ENCODE measurements at places on chromosomes 4 and X.

GRCh38 chrX:3743801-3744439 is 30.5 kb upstream of the PRKX start:
- peak; percentile 10 for DNase-seq

DNA sequence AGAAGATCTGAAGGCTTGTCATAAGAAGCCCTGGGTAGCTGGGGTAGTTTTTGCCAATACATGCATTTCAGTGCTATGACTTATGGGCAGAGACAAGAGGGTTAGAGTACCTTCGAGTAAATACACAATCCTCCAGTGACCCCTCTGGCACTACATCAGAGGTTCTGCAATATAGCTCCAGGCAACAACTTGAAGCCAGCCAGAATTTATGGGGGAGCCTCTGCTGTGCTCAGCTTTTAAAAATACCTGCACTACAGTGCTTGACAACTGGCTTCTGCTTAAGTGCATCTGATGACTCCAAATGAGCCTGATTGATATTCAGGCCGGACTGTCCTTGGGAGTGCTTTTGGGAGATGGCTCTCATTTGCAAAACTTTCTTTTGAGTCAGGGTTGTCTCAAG is 44.9 kb upstream of the SMAD1 start:
- no peak for DNase-seq

DNA sequence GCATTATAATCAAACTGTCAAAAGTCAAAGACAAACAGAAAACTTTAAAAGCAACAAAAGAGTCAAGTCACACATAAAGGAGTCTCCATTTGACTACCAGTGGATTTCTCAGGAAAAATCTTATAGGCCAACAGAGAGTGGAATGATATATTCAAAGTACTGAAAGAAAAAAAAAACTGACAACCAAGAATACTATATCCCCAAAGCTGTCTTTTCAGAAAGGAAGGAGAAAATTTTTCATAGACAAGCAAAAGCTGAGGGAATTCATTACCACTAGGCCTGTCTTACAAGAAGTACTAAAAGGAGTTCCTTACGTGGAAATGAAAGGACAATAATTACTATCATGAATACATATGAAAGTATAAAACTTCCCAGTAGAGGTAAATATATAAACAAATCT is 39.0 kb downstream of the SLC10A7 start:
- no peak for DNase-seq

DNA sequence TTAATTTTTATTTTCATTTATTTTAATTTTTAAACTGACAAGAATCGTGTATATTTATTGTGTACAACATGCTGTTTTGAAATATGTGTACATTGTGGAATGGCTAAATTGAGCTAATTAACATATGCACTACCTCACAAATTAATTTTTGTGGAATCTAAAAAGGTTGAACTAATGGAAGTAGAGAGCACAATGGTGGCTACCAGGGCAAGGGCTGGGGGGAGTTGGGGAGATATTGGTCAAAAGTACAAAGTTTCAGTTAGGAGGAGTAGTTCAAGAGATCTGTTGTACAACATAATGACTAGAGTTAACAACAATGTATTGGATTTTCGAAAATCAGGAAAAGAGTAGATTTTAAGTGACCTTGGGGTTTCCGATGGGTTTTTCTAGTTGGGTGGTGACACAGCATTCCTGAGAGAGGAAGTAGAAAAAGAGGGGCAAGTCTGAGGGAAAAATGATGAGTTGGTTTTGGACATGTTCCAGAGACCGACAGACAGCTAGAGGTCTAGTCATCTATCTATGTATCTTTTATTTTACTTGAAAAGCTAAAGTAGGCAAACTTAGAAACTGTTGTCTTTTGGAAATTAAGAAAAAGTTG is 23.2 kb downstream of the APOO start:
- no peak for DNase-seq

- no peak for DNase-seq
Observed at GRCh38 chr4:71584585-71584984, 199.3 kb downstream of the GC start.

DNA sequence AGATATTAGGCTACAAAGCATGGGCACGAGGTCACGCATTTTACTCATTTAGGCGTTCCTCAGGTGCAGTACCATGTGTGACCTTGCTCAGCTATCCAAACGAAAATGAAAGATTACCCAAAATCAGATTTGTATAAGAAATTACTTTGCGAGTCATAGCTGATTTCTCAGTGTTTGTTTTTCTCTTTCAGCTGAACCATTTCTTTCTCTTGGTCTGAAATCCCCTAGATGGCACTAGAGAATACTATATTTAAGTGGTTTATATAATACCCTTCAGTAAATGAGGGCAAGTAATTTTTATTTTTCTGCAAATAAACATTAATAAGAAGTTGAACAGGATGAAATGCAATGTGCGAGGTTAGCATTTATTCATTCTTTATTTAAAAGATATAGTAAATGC is 496.6 kb downstream of the STIM2 start:
- no peak for DNase-seq

GRCh38 chrX:72536542-72536941 is 36.1 kb downstream of the HDAC8 start:
- no peak for DNase-seq

GRCh38 chr4:87073199-87074120 is 138.6 kb downstream of the AFF1 start:
- no peak for DNase-seq

DNA sequence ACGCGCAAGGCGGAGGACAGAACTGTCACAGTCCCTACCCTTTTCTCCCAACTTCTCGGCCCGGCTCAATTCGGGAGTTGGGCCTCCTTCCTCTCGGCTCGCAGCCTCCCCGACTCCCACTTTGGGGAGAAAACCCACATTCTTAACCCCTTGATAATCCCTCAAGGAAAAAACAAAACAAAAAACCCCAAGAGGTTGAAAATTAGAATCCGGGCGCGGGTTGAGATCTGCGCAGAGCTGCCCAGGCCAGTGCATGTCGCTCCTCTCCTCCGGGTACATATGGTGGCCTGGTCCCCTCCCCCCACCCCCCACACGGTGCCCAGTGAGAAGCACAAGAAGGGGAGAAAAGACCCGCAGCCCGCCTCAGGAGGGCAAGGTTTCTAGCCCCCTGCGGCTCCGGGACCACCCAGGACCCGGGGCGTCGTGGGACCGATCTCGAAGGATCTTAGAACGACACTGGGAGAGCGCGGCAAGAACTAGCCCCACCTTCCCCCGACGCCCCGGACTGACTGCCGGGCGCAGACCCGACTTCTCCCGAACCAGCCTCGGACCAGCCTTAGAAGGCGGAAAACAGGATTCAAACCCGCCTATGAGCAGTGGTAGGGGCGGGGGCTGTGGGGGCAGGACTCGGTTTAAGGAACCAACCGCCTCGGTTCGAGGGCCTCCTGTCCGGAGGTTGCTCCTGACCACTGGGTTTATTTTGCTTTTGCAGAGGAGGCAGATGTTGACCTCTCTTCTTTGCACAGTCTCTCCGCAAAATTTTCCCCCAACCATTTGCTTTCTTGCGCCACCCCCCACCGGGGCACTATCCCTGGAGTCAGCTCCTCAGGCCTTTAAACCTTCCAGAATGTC is 2.5 kb upstream of the PDGFRA start:
- no peak for DNase-seq

- DNase-seq, result no peak
Observed at GRCh38 chr4:76407440-76408119, 13.4 kb downstream of the CCDC158 start.

- no peak for DNase-seq
Observed at GRCh38 chrX:44675362-44676024, 132.8 kb upstream of the FUNDC1 start.

GRCh38 chr4:54545663-54546424 is 111.9 kb upstream of the KIT start:
- DNase-seq, result no peak

- no peak for DNase-seq
Observed at GRCh38 chrX:1169189-1169588, 43.3 kb downstream of the CRLF2 start.

DNA sequence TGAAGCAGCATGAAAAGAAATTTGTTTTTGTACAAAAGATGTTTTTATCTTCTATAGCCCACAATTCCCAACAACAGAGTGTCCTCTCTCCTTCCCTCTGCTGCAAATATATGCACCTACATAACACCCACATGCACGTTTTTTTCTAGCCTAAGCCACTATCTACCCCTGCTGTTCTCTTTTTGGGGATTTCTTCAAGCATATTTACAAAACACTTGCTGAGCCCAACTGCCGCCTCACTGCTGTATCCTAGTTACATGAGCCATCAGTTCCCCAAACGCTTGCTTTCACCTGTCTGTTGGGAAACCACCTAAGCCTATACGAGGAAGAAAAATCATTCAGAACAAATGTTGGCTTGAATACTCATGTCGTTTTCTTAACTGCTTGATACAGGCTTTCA is 127.2 kb downstream of the CHRNA9 start:
- DNase-seq, result no peak

- DNase-seq, result no peak
Observed at GRCh38 chr4:338759-339097, 1.1 kb downstream of the ZNF141 start.

DNA sequence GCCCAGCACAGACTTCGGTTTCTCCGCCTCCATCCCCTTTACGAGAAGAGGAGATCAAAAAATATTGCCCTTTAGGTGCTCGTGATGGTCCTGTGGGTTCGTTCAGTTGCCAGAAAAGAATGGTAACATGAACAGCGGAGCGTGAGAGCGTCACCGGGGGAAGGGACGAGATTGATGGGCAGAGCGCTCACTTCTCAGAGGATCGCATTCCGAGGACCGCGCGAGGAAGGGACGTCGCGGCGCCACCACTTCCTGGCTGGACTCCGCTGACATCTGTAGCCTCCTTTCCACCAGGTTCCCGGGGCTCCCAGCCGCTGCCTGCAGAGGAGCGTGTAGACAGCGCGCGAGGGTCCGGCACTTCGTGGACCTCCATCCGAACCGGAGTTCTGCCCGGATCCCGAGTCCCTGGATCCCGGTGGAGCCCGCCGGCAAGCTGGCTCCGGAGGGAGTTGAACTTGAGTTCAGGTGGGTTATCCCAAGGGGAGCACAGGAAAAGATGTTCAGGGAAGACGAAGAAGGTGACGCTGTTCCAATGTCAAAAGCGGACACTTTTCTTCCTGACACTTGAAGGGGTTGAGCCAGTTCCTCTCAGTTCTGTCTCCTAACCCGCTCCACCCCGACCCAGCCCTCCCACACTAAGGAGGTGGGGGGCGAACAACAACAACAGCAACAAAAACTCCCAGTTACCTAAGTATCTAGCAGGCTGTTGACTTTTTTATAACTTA is 484 bp downstream of the GALNTL6 start:
- no peak for DNase-seq

DNA sequence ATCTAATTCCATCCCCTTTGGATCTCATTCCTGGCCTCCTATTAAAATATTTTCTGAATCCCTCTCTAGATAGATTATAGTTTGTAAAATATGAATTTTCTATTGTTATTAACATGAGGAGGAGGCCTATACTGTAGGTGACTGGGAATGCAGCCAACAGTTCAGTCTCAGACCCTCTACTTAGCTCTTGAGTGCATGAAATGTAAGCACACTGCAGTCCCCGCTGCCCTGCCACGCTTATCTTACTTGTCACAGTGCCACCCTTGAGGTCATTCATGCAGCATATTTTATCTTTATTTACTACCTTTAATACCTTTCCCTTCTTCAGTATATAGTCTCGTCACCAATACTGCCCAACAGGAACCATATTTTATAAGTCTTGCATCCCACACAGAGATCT is 151.0 kb downstream of the CAMK2D start:
- DNase-seq, result no peak

All from stimulated activated CD8-positive, alpha-beta memory T cell treated with anti-CD3 and anti-CD28 coated beads, Interleukin-4, amount 100 ng/mL, for 1 hour (primary cell).